ENCODE measurements at places on chromosomes 5 and 9.

GRCh38 chr5:73446631-73447529 lies 1.7 kb downstream of the FOXD1 start:
- no peak for DNase-seq

DNA sequence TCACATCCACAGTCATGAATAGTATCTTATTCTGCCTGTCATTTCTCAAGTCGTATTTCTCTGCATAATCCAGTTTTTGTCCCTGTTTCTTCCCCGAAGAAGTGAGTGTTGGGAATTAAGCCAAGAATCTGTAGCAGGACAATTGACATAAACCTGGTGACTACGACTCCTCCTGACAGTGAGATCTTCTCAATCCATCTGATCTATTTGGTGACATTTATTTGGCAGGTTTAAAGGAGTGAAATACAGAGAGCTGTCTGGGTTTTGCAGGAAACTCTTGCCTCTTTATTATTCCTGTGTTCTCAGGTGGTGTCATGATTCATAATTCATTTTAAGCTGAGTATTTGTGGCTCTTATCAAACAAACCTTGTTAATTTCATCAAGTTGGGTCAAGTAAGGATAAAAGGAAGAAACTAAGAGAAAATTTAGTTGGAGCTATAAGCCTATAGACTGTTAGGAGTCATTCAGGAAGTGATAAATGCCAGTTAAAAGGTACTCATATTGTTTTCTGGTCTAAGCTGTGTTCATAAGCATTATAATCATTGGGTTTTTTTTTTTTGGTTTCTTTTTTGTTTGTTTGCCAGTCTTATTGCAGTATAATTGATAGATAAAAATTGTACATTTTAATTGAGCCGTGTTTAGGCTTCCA lies 95.9 kb upstream of the PCSK1 start:
- DNase-seq: no peak

DNA sequence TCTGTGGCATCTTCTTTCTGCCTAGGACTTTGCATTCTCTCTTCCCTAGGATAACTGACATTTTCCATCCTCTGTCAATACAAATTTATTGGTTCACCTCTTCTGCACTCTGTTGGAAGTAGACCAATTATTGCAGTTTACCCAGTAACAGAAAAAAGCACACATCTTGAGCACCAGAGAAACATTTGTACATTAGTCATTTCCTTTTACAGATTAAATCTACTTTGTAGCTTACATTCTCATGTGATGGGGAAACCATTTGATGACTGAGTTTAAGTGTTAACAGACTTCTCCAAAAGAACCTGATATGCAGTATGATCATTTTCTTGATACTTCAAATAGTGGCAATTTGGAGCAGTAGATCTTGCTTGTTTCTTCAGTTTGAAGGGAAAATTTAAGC lies 1098.8 kb downstream of the DTWD2 start:
- DNase-seq: no peak

- no peak for DNase-seq
Observed at GRCh38 chr5:40995801-40996586, 75.1 kb downstream of the MROH2B start.

DNA sequence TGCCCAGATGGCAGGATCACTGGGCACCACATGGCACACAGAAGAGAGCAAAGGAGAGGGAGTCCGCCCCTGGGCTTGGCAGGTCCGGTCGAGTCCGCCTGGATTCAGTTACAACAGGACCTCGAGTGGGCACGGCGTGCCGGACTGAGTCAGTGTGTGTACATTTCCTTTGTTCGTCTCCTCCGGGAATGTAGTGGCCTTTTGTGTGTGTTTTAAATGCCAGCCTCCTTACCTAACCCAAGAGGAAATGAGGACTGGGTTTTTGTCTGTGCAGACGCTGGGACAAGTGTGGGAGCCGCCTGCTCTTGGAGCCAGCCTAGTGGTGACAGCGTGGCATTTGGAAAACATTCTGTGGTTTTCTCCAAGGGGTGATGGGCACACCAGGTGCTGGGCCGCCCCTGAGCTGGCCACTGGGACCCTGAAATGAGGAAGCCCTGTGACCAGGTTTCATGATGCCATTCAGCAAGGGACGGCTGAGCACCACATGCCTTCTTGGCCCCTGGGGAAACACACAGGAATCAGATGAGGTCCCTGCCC lies 9.6 kb downstream of the NEK6 start:
- DNase-seq: no peak

DNA sequence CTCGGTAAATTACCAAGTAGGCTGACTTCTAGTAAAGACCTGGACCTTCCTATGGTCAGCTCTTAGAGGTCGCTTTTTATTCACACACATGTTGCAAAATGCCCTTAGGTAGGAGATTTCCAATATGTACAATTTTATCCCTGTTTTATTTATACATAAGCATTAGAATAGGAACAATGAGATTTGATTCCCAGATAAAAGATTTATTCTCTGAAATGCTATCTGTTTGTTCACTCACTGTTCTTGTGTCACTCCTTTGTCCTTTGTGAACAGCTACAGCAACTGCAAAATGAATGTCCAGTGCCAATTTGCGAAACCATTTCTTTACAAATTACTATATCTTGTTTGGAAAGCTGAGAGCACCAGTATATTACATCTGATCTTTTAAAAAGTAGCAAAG lies 991.5 kb upstream of the TYRP1 start:
- DNase-seq: no peak

DNA sequence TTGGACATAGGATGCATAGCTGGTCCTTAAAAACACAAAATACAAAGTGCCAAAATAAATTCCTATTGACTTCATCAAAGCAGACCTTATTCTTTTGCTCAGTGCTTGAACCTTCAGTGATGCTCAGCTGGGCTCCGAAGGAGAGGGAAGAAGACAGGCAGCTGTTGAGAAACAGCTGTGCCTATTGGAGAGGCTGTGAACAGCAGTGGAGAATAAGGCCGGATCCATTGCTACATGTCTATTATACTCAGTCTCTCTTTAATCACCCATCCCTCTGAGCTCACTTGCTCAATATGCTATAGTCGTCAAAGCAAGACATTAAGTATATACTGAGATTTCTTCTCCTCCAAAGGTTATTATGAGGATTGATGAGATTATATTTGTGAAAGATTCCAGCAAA lies 174.4 kb downstream of the CHSY3 start:
- DNase-seq: no peak

GRCh38 chr9:20914556-20914955 lies 116.9 kb downstream of the HACD4 start:
- DNase-seq: no peak

GRCh38 chr9:98488571-98489312 lies 220.0 kb downstream of the GABBR2 start:
- DNase-seq: no peak
